ENCODE measurements at places on chromosomes 16 and 17.

DNA sequence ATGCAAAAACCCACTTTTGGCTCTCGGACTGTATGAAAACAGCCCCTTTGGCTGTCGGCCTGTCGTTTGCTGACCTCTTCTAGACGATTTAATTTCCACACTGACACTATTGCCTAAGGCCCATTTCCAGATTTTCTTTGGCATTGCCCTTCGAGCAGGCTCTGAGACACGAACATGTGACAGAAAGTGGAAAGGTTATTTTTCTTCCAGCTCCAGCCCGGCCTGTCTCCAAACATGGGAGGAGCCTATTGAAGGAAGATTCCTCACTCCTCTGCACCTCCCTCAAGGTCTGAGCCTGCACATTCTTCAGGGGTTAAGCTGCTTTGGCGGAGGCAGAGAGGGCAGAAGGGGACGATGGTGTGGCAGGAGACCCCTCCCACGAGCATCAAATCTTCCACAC, 85.9 kb upstream of the FOXF1 start:
- no peak for DNase-seq

GRCh38 chr17:2054512-2055291, at the start of gene HIC1:
Gene HIC1 (plus strand): TSS chr17:2055103. CDS start chr17:2056691, 1,588 bp downstream.
- peak; percentile 54 for DNase-seq

DNA sequence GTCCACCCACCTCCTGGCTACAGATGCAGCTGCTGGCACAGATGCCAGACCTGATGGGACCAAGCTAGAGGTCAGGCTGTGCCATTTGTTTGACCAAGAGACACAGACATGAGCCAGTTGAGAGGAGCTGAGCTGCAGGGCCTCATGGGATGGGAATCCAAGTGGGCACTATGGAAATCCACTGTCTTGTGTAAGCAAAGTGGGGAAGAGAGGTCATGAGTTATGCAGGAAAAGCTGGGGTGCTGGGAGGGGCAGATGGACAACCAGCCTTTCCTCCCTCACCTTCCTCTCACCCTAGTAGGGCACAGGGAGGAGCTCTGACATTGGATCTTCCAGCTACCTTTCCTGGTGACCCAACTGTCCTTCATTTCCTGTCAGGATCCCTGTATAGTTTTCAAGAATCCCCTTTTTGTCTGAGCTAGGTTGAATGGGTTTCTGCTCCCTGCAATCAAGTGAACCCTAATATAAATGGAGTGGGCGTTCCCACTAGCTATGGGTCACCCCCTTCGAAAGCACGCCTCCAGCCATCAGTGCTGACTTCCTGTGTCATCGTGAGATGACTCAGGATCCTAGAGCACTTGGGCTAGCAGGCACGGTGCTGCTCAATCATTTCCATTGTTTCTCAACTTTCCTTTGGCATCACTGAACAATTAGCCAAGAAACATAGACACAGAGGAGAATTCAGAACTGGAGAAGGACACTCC, 13.6 kb downstream of the ATPAF2 start:
- DNase-seq = no peak

DNA sequence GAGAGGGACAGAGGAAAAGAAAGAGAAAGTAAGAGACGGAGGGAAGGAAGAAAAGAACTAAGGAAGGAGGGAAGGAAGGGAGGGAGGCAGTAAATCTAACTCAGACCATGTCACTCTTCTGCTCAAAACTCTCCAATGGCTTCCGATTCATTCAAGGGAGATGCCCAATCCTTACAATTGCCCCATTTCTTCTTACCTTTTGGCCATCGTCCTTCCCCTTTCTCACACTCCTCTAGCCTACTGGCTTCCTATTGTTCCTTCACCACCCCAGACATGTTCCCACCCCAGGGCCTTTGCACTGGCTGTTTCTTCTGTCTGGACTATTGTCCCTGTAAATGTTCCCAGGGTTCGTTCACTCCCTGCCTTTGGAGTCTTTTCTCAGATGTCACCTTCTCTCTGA, 72.3 kb downstream of the TOX3 start:
- DNase-seq = no peak

DNA sequence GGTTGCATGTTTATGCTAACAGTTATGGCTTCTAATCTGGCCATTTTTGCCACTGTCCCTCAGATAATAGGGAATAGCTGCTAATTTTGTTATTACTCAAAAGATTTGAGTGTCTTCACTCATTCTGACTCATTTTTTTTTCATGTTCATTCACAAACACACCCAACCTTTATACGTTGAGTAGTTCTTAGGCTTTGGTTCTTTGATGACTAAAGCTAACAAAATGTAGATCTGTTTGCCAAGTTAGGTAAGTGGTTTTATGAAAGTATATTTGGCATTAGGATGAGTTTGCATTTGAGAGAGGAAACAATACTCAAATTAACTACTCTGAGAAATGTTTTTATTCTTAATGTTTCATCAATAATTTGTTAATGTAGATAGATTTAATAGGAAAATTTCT, 3.6 kb downstream of the MAP2K4 start:
- no peak for DNase-seq

- no peak for DNase-seq
Measured at GRCh38 chr16:87235810-87236515, 81.2 kb downstream of the C16orf95 start.

Data from activated naive CD4-positive, alpha-beta T cell (primary cell).